ENCODE measurements at places on chromosomes 6 and 20.

- no peak for DNase-seq
Observed at GRCh38 chr6:36493859-36494258, 51.1 kb downstream of the KCTD20 start.

GRCh38 chr6:44430326-44430725, 42.8 kb downstream of the CDC5L start:
- DNase-seq, result no peak

DNA sequence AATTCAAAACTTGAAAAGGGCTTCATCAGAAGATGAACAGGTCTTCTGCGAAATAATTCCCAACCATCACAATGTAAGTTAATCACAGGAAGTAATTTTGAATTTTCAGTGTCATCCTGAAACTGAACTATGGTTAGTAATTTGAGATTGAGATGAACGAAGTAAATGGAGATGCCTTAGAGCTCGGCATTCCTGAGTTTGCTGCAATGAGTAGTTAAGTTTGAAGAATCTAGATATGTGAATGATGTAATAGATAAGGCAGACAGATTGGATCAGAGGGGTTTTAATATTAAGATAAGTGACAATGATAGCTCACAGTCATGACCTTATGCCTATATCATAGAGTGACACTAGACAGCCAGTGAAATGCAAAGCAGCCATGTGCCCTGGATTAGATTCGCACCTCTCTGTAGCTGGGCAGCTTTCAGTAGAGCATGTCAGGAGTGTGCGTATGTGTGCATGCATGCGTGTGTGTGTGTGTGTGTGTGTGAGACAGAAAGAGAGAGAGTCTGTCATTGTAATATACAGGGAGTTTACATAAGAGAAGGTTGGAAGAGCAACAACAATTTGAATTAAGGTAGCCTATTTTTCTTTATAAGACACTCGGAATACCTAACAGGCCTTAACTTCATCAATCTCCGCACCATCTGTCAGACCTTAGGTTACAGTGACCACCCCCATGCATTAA, 233.0 kb downstream of the GMPR start:
- no peak for DNase-seq

- DNase-seq, result no peak
Observed at GRCh38 chr20:61567204-61567603, 315.1 kb downstream of the CDH4 start.

DNA sequence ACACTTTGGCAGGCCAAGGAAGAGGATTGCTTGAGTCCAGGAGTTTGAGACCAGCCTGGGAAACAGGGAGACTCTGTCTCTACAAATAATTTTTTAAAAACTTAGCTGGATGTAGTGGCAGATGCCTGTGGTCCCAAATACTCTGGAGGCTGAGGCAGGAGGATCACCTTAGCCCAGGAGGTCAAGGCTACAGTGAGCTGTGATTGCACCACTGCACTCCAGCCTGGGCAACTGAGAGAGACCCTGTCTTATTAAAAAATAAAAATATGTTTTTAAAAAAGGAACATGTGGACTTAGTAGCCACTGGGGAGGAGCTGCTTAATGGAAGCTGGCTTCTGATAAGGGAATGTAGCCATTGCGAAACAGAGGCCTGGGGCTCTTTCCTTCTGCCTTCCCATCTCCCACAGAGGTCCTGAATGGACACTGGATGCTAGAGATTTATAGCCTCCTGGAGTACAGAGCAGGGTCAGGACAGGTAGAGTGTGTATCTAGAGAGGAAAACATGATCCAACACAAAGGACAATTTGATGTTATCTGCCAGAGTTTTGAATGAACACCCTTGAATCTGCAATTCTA, 21.7 kb upstream of the GMNN start:
- no peak for DNase-seq
